Stimulated activated naive CD4-positive, alpha-beta T cell treated with Interleukin-2 at 50 U/mL for 16 hours (primary cell): ENCODE measurements at places on chromosomes 12 and 14.

DNA sequence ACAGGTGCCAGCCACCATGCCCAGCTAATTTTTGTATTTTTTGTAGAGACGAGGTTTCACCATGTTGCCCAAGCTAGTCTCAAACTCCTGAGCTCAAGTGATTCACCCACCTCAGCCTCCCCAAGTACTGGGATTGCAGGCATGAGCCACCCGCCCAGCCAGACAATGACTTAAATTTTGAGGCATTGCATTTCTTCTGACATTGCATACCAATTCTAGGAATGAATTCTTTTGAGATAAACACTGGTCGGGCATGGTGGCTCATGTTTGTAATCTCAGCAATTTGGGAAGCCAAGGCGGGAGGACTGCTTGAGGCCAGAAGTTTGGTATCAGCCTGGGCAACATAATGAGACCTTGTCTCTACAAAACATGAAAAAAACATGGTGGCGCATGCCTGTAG, 2.5 kb upstream of the CELA1 start:
- DNase-seq, result no peak

DNA sequence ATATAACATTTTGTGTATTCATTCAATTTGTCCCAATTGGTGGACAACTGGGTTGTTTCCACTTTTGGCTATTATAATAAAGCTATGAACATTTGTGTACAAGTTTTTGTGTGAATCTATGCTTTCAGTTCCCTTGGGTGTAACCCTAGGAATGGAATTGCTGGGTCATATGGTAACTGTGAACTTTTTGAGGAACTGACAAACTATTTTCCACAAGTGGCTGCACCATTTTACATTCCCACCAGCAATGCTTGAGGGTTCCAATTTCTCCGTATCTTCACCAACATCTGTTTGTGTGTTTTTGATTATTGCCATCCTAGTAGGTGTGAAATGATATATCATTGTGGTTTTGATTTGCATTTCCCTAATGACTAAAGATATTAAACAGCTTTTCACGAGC, 13.0 kb downstream of the LPCAT3 start:
- no peak for DNase-seq

GRCh38 chr12:52946334-52946733, 2.6 kb upstream of the KRT18 start:
- no peak for DNase-seq

- peak; percentile 47 for DNase-seq
Observed at GRCh38 chr12:111842556-111843396, 748 bp downstream of the MAPKAPK5 start.

- DNase-seq, result no peak
Observed at GRCh38 chr14:75969126-75969525, 12.7 kb downstream of the TGFB3 start.

DNA sequence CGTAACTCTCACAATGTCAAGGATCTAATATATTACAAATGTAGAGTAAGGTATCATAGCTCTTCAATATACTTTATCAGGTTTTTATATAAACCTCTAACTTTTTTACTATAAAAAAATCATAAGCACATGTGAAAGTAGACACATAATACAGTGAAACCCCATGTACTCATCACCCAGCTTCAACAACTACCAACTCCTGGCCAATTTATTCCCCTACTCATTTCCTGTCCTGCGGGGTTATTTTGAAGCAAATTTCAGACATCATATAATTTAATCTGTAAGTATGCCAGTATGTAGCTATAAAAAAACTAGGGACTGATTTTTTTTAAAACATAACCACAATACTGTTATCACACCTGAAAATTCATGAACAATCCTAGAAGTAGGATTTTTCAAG, 47.7 kb downstream of the NOPCHAP1 start:
- DNase-seq, result no peak

GRCh38 chr14:72420749-72421474, 473.0 kb downstream of the DPF3 start:
- peak; percentile 56 for DNase-seq

DNA sequence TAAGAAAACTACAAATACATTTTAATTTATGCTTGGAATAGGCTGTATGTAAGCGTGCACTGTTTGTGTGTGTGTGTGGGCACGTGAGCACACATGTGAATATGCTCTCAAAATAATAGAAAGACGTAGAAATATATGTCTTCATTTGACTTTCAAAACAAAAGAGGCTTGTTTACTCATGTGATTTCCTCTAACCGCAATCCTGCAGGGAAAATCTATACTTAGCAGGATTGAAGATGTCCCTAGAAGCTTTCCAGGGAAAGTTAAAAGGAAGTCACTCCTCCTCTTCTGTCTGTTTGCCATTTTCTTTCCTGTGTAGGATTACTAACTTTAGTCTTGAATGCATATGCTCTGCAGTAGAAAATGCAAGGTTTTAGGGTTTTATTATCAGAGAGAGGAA, 404.7 kb downstream of the MDGA2 start:
- no peak for DNase-seq

DNA sequence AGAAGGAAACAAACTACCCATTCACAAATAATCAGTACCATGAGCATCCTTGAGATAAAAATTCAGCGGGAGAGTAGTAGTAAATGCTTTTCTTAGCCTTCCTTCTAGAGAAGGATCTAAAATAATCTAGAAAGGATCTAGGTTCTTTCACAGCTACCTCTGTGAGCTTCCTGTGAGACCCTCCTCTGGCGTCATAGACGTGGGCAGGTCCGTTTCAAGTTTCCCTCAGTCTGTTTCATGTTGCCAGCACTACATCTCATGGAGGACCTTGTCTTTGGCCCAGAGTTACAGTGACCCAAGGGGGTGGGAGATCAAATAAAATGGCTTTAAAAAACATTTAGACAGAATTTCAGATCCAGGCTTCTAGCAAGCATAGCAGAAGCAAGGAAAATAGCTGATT, 13.6 kb downstream of the DAAM1 start:
- DNase-seq, result no peak

- no peak for DNase-seq
Observed at GRCh38 chr14:102901633-102902032, 20.8 kb upstream of the AMN start.

GRCh38 chr14:101249676-101250036, 311.6 kb upstream of the DIO3 start:
- DNase-seq, result no peak

DNA sequence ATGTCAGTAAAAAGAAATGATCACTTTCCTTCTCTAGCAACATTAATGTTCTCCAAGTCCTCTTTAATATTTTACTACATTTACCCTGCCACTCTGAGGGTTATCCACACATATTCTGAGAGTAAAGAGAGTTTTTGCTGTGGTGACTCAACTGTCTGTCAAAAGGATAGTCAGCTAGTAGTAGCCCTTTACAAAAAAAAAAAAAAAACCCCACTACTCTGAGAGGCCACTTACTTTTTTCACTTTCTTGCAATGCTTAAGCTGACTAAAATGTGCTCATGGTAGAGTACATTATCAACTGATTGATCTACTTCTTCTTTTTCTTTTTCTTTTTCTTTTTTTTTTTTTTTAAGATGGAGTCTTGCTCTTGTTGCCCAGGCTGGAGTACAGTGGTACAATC, 27.6 kb upstream of the PPM1A start:
- DNase-seq, result no peak

DNA sequence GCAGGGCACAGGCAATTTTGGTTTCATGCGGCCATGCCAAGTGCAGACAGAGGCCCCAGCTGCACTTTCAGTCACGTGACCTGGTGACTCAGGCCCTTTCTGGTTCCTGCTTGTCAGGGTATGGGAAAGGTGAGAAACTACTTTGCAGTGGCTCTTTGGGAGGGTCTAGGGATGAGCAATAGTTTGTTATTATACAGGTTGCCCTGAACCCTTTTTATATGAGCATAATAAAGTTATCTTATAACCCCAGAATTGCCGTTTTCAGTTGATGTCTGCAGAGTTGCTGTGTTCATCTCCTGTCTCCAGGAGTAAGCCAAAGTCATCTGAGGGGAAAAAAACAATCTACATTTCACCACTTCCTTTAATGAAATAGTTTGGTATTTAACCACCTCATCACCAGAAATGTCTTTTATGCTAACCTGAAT, 30.9 kb upstream of the EMP1 start:
- peak; percentile 78 for DNase-seq

- no peak for DNase-seq
Observed at GRCh38 chr12:121611306-121611705, 15.0 kb upstream of the ORAI1 start.

DNA sequence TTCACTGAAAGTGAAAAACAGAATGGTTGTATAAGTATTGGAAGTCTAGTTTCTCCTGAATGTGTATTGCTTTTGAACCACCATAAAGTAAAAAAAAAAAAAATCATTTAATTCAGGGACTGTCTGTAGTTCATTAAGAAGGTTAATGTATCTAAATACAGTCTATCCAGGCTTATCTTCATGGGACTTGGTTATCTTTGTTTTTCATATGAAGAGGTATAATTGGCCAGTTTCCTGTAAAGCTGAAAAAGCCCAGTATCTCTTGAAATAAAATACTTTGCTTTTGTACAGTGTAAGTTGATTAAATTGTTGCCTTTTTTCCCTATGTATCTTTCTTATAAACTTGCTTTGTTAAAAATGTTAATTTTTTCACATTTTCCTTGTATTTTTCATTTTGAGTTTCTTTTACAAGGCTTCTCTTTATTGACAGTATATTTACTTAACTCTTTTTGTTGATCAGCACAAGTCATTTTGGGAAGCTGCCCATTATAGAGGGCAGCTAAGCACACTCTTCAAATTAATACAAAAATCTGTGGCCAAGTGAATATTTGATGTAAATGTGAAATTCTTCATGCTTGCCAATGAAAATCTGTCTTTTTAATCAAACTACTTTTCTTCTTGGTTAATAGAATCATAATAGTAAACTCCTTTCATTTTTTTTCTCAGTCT, 156.0 kb downstream of the TMTC3 start:
- no peak for DNase-seq

- DNase-seq, result no peak
Observed at GRCh38 chr12:111267144-111267543, 101.8 kb downstream of the PHETA1 start.

DNA sequence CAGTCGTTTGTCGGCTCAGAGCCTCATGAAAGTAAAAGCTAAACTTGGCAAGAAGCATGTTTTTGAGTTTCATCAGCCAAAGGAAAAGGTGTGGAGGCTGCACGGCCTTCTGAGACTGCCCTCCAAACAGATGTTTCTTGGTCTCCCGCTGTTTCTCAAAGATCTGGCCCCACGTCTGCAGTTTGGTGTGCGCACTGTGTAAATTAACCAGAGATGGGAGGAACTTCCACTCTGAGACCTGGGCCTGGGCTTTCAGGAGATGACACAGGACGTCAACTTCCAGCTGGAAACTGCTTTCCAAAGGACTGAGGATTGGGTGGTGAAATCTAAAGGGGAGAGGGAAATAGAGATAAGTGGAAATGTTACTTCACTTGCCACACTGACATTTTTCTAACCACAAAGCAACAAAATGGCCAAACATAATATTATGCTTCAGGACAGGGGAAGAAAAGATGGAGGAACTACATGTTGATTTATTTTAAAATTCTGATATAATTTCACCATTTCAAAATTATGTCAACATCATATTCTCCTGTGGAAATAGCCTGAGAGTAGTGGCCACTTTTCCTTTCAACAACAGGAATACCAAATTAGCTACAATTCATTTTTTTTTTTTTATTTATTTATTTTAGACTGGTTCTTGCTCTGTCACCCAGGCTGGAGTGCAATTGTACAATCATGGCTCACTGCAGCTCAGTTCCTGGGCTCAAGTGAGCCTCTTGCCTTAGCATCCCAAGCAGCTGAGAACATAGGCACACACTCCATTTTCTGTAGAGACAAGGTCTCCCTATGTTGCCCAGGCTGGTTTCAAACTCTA, 27.6 kb downstream of the KICS2 start:
- no peak for DNase-seq

DNA sequence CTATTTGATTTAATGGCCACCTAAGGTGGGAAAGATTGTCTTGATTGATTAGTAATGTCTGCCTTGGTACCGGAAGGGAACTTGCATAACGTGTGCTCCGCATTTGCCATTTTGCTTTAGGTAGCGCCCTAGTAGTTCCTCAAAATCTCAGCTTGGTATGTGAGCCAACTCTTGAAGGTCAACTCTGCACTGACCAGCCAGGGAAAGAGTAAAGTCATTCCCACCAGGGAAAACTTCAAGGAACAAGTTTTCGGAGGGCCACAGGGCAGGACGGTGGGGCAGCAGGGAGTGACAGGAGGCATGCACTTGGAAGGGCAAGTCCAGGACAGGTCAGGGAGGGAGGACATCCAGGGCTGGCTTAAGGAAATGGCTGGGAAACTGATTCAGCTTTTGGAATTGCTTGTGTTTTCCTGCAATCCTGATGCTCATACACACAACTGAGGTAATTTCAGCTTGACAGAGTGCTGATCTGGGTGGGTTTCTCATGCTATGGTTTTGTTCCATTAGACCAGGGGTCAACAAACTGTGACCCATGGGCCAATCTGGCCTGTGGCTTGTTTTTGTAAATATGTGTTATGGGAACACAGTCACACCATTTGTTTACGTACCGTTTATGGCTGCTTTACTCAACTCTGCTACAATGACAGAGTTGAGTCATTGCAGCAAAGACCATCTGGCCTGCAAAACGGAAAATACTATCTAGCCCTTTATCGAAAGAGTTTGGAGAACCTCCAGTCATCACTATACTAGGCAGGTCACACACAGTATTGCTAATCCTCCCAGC, 184.5 kb downstream of the RBM19 start:
- DNase-seq, result no peak

GRCh38 chr12:69355363-69356028, 4.0 kb upstream of the YEATS4 start:
- no peak for DNase-seq

GRCh38 chr14:101478796-101479410, 82.4 kb upstream of the DIO3 start:
- DNase-seq, result no peak

GRCh38 chr12:77932216-77932615, 101.5 kb downstream of the NAV3 start:
- no peak for DNase-seq

DNA sequence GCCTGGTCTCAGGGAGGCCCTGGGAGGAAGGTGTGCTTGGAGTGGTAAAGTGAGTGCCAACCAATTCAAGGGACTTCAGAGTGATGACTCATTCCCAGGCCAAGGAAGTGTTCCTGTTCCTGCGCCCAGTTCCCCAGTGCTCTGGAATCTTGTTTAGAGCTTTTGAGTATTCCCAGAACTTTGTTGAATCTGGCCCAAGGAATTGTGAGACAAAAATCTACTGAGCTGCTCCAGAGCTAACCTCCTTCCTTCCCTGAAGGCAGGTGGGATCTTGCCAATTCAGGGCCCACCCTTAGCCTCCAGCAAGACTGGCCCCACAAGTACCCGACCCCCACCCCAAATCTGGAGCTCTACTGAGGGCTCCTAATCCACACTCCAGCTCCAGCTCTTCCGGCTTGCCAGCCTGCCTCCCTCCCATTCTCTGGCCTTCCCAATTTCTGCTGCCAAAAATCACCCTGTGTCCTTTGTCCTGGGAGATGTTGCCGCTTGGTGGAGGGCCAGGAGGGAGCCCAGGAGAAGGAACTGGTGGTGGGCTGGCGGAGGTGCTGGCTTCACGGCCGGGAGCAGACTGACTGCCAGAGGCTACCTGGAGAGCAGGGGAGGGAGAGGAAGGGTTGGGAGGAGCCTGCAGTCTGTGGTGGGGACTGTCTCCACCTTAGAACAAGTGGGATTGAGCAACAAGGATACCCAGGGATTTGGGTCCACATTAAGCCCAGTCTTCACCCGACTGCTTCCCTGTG, 2.0 kb upstream of the ATN1 start:
- DNase-seq, result no peak

- no peak for DNase-seq
Observed at GRCh38 chr12:42582050-42582449, 7.5 kb downstream of the PRICKLE1 start.

- DNase-seq, result no peak
Observed at GRCh38 chr14:78592616-78593219, 422.5 kb downstream of the NRXN3 start.

GRCh38 chr12:6759741-6760140, 6.4 kb upstream of the PTMS start:
- no peak for DNase-seq

GRCh38 chr12:129641926-129642325, 261.9 kb downstream of the TMEM132D start:
- no peak for DNase-seq
